ENCODE measurements at places on chromosomes 16 and 17.

GRCh38 chr17:35725802-35726126 is 5.7 kb upstream of the RASL10B start:
- DNase-seq, result no peak

GRCh38 chr17:80260069-80260535 is 550 bp upstream of the RNF213 start:
- peak; percentile 63 for DNase-seq

DNA sequence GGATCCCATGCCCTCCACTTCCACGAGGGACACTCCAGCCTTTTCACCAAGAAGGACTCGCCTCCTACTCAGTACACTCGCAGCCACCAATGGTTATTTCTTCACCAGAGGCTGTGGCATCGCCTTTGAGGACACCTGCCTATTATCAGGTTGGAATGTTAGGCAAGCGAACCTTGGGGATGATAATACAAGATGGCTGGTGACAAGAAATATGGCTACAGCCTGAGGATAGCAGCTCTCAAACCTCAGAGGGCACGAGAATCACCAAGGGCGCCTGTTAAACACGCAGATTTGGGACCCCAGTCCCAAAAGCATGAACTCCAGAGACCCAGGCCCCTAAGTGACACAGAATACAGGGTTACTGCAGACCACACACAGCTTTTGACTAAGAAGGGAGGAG is 58.1 kb downstream of the CYTH1 start:
- no peak for DNase-seq

DNA sequence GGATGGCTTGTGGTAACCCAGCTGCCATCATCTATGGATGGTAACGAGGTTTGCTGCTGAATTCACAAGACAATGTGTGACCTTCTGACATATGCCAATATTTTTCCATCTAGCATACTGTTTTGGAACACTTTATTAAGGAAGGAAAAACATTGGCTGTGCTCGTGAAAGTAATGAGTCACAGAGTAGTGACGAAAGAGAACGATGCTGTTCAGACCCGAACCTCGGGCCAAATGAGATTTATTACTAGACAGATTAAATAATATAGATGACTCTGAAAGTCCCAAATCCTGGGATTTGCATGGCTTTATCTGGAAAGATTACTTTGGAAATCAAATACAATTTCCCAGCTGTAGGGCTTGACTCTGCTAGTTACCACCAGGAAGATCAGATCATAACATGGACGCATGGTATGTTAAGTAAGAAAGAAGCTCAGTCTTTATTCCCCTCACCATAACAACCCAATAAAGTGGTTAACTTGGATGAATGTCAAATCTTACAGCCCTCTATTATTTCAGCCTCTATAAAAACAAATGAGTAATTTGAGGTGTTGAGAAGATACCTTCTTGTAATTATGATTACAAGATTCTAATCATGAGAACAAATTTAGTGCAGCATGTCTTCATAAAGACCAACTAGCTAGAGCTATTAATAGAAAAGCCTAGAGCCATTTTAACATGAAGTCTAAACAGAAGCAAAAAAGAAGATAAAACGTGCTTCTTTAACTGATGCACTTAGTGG is 32.6 kb downstream of the ERN1 start:
- DNase-seq, result no peak

GRCh38 chr16:4608704-4608980 is 6.0 kb downstream of the UBALD1 start:
- no peak for DNase-seq

DNA sequence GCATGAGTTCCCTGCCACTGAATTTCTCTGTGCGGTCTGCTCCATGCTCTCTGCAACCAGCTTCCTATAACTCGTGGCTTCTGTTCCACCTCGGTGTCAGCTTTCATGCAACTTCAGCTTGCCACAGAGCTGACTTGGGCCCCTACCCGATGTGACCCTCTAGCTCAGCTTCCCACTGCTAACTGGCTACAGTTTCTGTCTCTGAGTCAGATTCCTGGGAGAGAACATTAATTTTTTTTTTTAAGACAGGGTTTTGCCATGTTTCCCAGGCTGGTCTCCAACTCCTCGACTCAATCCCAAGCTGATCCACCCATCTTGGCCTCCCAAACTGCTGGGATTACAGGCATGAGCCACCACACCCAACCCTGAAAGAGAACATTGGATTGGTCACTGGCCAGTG is 35.5 kb upstream of the PSMD7 start:
- DNase-seq, result no peak

DNA sequence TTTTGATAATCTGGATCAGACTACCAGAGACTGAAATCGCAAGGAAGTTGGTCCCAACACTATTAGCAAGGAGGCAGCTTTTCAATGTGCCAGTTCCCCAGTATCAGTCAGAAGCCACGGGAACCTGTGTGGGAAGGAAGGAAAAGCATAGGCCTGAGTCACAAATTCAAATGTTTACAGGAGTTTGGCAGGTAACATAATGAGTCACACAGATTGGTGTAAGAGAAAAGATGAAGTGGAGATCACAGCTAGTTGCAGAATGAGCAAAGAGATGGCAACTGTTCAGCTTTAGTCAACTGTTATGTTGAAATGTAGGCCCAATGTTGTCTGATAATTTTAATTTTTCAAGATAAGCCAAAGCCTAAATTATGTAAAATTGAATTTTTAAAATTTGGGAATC is 28.1 kb upstream of the ITGA2B start:
- DNase-seq, result no peak

GRCh38 chr17:35052241-35052610 is 11.3 kb downstream of the RFFL start:
- DNase-seq, result no peak

- DNase-seq, result no peak
Measured at GRCh38 chr16:84141143-84141670, 3.8 kb downstream of the HSDL1 start.

- no peak for DNase-seq
Measured at GRCh38 chr16:82649766-82650165, 23.0 kb downstream of the CDH13 start.

DNA sequence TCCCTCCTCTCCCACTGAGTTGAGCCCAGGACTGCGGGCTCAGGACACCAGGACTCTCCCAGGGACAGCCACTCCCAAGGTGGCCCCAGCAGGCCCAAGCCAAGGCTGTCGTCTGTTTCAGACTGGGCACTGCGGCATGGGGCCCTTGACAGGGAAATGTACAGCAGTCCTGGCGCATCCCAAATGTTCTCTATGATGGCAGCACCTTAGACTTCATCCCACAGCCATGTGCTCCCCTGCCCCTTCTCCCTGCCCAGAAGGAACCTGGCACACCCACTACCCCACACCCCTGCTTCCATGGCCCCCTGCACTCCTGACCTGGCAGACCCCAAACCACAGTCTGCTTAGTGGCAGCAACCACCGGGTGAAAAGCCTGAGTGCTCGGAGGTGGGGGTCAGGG is 18.2 kb downstream of the RBFOX3 start:
- no peak for DNase-seq

Measured in stimulated activated CD8-positive, alpha-beta memory T cell treated with anti-CD3 and anti-CD28 coated beads, Interleukin-7, amount 100 ng/mL, for 48 hours (primary cell).